ENCODE measurements at places on chromosomes 7 and 10.

DNA sequence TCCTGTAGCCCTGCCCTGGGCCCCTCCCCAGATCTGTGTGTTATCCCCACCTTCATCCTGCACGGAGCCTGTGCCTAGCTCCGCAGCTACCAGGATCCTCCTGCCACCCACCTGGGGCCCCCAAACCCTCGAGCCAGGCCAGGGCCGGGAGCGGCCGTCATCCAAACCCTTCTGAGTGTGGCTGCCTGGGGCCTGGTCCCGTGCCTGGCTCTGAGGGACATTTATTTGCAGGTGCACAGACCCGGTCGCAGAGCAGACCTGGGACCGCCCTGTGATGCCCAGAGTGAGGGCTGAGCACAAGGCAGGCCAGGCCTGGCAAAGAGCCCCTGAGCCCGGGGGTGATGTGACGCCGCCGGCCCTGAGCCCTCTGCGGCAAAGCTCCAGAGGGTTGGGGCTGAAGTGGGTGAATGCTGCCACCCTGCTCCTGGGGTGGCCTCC lies 27.4 kb upstream of the INPP5A start:
- DNase-seq: no peak

GRCh38 chr10:76973091-76974016 lies 664.3 kb downstream of the KCNMA1 start:
- no peak for DNase-seq

DNA sequence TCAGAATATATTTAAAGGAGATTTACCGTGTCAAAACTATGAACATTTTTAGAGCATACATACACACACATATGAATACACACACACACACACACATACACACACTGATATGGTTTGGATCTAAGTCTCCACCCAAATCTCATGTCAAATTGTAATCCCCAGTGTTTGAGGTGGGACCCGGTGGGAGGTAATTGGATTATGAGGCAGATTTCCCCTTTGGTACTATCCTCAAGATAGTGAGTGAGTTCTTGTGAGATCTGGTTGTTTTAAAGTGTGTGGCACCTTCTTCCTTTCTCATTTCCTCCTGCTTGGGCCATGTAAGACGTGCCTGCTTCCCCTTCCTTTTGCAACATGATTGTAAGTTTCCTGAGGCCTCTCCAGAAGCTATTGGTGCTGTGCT lies 515.0 kb upstream of the ZMIZ1 start:
- no peak for DNase-seq

DNA sequence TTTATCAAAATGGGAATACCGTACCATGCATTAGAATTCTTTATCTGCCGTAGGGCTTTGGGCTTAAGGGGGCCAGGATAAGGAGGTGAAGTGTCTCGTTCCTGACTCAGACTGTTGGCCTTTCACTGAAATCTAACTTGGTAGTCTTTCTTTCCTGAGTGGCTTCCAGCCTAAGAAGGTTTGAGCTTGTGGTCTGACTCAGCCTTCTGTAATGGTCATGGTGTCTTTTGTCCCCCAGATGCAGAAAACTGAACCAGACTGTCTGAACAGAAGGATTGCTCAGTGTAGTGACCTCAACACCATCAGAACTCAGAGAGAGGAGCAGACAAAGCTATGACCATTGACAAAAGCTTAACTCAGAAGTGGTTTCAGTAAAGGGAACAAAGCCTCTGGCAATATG lies 39.5 kb downstream of the WNT2 start:
- DNase-seq: no peak

DNA sequence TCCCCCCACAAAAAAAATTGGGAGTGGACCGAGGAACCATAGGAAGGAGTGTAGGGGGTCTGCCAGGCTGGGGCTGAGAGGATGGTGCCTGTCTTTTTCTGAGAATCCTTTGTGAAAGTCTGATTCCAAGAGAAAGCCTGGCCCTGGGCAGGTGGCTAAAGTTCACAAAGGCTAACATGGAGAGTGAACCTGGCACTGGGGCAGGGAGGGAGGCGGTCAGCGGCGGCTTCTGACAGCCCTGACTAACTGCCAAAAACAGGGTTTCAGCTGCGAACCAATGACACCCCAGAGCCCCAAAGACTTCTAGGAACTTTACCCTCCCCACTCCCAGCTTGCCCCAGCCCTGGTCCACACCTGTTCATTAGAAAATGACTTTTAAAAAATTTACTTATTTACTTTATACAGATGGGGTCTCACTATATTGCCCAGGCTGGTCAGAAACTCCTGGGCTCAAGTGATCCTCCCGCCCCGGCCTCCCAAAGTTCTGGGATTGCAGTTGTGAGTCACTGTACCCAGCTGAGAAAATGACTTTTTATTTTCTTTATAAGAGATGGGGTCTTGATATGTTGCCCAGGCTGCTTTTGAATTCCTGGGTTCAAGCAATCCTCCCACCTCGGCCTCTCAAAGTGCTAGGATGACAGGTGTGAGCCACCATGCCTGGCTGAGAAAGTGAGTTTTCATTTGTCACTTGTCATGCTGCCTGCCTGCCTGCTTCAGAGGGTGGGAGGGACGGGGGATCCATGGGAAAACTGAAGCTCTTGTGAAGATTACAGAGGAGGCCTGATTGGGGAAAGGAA lies 61.0 kb upstream of the DUSP5 start:
- DNase-seq: no peak
